Karpas-422 (cell line): ENCODE measurements at places on chromosomes 5 and 9. TPM values are rescaled to one million over a fixed set of nuclear protein-coding genes. Genes with fewer than 3 reads are reported as not detected.

TSSK1B gene
- not detected in 2 replicates for total RNA-seq

ADAM19 gene
- total RNA-seq: 4.9 and 5.7 TPM in 2 replicates

SPEF2 gene
- not detected in 2 replicates for total RNA-seq

CATSPER3 gene
- not detected in 2 replicates for total RNA-seq

DAB2IP gene
- 0.18 and 1.3 TPM in 2 replicates for total RNA-seq

QRFP gene
- not detected in 2 replicates for total RNA-seq

PCDHA1 gene
- not detected in 2 replicates for total RNA-seq

PPIC gene
- total RNA-seq: not detected in 2 replicates

WNT8A gene
- not detected in 2 replicates for total RNA-seq

LCN1 gene
- total RNA-seq: not detected in 2 replicates

DNA sequence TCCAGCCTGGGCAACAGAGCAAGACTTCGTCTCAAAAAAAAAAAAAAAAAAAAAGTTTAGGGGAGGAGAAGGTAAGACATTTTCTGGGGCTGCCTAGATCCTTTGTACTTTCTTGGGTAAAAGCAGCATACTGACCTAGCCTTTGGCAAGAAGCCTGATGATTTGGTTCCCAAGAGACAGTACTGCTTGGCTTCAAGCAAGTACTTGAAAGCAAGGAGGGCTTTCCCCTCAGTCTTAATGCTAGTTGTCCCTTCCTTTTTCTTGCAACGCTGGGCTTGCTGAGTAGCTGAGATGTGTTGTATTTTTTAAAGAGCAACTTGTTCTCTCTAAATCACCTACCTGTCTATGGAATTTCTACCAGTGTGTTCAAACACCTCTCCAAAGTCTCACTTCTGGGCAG, 76.2 kb downstream of the INSYN2B start:
- H3K36me3 ChIP-seq: no peaks in the 10 kb centered on the region
- H3K27ac ChIP-seq: peak overlapping the region; percentile 59
- no peaks in the 10 kb centered on the region for H3K27me3 ChIP-seq
- DNase-seq: no peak

GRCh38 chr9:107112707-107113243, 170.3 kb upstream of the RAD23B start:
- H3K36me3 ChIP-seq: no peaks in the 10 kb centered on the region
- no peaks in the 10 kb centered on the region for H3K27me3 ChIP-seq
- H3K27ac ChIP-seq: no peak overlapping the region

GRCh38 chr5:68376935-68377334, 161.4 kb downstream of the PIK3R1 start:
- H3K4me3 ChIP-seq: no peak overlapping the region
- no peaks in the 10 kb centered on the region for H3K4me1 ChIP-seq
- no peaks in the 10 kb centered on the region for H3K27me3 ChIP-seq

DNA sequence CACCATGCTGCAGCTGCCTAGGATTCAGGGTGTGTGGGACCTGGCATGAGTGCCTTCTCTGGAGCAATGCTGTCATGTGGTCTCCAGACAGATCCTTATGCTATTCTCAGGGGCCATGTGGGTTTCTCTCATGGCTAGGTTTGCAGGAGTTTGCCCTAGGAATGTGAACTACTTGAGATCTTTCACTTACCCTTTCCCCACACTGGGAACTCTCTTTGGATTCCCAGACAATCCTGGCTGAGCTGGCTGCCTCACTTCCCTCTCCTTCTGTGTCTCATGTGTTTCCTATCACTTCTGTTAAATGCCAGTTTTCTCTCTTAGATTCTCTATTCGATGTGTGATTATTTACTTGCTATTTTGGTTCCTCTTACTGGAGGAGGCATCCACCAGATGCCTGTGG, 270.2 kb upstream of the RASA1 start:
- no peaks in the 10 kb centered on the region for H3K4me1 ChIP-seq
- H3K36me3 ChIP-seq: no peaks in the 10 kb centered on the region
- no peak overlapping the region for H3K27ac ChIP-seq
- no peak for DNase-seq
- no peaks in the 10 kb centered on the region for H3K27me3 ChIP-seq

DNA sequence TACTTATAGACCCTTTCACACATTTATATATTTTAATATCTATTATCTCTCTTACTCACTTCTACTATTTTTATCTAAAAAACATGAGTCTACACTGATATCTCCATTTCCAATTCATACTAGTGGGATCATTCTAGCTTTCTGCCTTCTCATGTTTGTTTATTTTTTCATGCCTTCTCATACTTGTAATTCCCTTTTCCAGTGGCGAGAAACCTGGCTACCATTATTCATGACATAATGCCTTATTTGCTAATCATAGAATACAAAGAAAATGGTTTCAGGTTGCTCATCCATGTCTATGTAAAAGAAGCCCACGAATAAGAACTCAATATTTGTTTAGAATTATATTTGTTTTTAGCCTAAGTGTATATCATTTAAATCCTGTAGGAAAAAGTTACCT, 232.7 kb upstream of the ACTBL2 start:
- no peaks in the 10 kb centered on the region for H3K36me3 ChIP-seq
- H3K27me3 ChIP-seq: no peaks in the 10 kb centered on the region
- H3K27ac ChIP-seq: no peak overlapping the region
- no peaks in the 10 kb centered on the region for H3K4me1 ChIP-seq

GRCh38 chr5:103293099-103293498, 34.5 kb downstream of the MACIR start:
- H3K4me1 ChIP-seq: no peaks in the 10 kb centered on the region
- no peaks in the 10 kb centered on the region for H3K36me3 ChIP-seq
- DNase-seq: no peak
- no peak overlapping the region for H3K27ac ChIP-seq

DNA sequence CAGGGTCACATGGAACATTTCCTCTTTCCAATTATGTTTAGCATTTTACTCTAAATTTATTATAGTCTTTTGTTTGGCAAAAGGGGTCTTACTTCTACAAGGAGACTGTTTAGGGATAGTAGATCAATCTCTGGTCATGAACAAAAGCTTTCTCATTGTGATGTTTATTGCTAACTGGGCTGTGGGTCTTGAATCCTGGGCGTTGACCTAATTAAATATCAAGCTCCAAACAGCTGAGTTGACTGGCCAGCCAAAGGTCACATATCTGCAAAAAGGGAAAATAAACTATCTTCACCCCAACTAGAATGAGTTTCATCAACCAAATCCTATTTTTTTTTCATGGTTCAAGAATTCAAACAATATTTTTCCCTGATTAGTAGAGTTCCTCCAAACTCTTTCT, 245.4 kb upstream of the TUT7 start:
- DNase-seq: no peak
- H3K27ac ChIP-seq: no peak overlapping the region
- H3K36me3 ChIP-seq: no peaks in the 10 kb centered on the region
- no peaks in the 10 kb centered on the region for H3K4me1 ChIP-seq
- no peaks in the 10 kb centered on the region for H3K27me3 ChIP-seq
- H3K4me3 ChIP-seq: no peak overlapping the region
